Trophoblast cell (in vitro differentiated cells and primary cell): ENCODE measurements at places on chromosomes 11 and 22.
A peak's percentile ranks its signal among the peaks of the same experiment; 100 is the strongest.

GRCh38 chr11:134139873-134140331 is 71.0 kb downstream of the JAM3 start:
- peak; percentile 81 for DNase-seq

DNA sequence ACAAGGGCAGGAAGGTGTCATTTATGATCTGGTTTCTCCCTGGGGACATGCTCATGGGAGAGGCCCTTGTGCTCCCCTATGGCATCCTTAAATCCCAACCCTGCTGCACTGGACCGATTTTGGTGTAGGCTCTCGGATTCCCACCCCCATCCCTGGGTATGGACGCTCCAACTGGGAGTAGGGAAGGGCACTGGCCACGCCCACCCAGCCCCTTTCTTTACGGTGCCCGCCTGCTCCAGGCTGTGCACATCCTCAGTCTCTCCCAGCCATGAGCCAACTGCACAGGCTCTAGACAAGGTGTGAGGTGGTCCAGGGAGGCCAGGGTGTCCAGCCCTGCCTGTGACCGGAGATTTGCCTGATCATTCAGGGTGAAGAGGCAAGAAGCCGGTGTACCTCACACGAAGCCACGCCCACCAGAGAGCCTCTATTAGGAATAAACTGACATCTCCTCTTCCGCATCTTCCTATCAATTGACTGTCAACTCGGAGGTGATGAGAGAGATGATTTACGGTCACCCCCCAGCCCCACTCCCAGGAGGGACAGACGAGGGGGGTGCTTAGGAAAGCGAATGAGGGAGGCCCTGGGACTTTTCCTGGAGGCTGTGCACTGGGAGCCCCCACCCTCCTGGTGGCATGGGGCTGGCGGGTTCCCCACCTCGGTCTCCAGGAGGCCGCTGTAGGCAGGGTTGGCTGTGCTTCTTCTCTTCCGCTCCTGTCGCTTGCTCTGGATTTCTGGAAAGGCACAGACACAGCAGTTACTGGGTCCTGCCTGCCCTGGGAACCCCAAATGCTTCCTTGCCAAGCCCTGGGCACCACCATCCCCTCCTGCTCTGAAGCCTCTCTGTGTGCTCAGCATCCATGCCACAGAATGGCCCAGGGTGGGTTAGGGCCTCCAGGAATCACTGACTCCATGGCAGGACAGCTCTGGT is 116.7 kb downstream of the PHF21B start:
- DNase-seq = no peak

- no peak for DNase-seq
Observed at GRCh38 chr11:122077459-122077858, 38.6 kb downstream of the BLID start.

- no peak for DNase-seq
Observed at GRCh38 chr22:22870577-22871404, 16.8 kb upstream of the IGLL5 start.

GRCh38 chr22:28450109-28450508 is 229.5 kb downstream of the TTC28 start:
- no peak for DNase-seq
